ENCODE measurements at places on chromosomes 6 and 20.

DNA sequence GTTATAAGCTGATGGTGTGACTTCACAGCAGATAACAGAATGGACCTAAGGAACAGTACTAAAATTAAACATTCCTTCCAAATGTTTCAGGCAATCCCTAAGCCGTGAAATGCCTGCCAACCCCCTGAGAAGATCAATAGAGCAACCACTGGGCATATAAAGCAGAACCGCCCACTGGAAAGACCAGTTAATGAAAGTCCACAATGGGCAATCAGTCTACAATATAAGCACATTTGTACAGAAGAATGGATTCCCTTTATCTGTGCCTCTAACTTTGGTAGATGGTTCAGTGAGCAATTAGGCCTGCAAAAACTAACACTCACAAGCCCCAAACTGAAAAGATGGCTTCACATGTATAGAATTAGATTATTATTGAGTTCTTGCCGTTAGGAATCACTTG, 286.6 kb downstream of the UBE3D start:
- DNase-seq = no peak

GRCh38 chr6:18596531-18596835, 209.3 kb downstream of the RNF144B start:
- DNase-seq = no peak

DNA sequence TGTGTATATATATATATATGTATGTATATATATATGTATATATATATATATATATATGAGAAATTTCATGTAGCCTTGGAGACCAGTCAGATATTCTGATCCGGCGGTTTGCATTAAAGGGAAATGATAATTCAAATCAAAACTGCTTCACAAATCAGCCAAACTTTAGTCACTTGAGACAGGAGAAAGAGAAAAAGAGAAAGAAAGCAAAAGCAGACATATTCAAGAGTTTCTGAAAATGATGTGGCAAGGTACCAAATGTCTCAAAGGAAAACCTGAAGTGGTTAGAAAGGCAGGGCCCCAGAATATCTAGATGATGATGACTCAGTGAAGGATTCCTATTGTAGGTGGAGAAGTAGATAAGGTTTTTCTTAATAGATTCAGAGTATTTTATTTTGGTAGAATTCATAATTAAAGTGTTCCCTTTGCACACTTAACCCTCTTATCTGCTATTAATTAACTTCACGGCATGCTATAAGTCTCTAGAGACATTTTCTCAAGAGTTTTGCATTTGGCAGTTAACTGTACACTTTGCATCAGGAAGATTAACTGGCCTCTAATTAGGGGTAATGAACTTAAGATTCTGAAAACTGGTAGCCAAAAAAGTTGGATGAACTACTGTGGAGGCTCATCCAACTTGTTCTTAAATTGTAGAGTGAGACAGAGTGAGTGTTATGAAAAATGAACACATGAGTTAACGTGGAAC, 50.1 kb upstream of the ASF1A start:
- DNase-seq = no peak

DNA sequence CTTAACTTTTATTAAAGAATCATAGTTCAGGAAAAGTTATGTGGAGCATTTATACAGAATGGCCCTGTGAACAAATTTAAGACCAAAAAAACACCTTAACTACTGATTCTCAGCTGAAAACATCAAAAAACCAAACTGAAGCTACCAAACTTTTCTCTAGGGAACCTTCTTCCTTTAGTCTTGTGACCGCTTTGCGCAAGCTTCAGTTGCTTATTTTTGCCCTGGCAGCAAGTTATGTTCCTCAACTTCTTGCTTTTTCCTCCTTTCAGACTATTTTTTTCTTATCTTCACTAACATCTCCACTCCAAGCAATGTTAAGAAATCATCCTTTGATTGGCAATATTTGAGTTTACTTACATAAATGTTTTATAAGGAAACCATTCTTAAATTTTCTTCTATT, 100.1 kb downstream of the MYB start:
- DNase-seq = no peak

DNA sequence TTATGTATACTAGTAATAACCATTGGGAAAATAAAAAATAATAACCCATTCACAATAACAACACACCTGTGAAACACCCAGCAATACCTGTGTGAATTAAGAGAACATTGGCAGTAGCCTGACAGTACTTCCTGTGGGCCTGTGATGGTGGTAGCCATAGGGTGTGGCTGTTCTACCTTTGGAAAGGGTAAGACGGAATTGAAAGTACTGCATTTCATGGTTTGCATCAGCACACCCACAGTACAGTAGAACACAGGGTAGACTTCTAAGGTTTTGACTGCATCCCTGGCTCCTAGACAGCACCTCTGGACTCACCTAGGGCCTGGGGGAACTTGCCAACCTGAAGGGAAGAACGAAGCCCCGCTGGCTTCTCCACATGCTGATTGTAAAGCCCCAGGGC, 279.8 kb downstream of the HTR1B start:
- DNase-seq = no peak

DNA sequence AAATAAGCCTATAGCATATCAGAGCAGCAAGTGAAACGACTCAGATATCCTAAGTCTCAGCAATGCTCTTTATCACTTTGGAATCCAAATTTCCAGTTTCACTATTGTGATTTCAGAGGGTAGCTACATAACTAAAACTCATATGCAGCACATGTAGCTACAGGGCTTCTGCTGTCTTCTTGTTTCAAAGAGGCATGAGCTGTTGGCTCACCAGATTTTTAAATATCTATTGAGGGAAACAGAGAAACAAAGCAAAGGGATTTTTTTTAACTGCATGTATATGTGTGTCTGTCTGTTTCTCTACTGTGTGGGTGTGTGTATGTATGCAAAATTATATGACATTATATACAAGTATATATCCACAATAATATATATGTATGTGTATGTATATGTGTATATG, 258.4 kb downstream of the HDGFL1 start:
- DNase-seq = no peak
